Activated CD4-positive, CD25-positive, alpha-beta regulatory T cell treated with anti-CD3 and anti-CD28 coated beads, Interleukin-2, amount 50 U/mL, for 72 hours (primary cell): ENCODE measurements at places on chromosomes 2 and 18.
A peak's percentile ranks its signal among the peaks of the same experiment; 100 is the strongest.

DNA sequence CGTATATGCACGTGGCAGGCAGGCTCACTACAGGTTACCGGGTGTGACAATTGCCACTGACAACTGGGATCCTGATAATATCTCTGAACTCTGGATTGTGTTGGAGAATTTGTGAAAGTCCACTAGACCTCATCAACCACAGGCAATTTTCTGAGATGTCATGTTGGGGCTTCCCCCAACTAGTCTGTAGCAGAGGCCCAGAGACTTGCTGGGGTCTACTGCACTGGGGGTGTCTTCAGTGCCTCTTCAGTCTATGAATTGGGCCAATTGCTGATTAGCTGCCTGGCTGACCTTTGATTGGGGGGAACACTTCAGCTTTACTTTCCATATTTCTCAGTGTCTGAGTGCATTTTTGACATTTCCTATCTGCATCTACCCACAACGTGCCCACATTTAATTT, 201.5 kb downstream of the MTX2 start:
- DNase-seq, result no peak

DNA sequence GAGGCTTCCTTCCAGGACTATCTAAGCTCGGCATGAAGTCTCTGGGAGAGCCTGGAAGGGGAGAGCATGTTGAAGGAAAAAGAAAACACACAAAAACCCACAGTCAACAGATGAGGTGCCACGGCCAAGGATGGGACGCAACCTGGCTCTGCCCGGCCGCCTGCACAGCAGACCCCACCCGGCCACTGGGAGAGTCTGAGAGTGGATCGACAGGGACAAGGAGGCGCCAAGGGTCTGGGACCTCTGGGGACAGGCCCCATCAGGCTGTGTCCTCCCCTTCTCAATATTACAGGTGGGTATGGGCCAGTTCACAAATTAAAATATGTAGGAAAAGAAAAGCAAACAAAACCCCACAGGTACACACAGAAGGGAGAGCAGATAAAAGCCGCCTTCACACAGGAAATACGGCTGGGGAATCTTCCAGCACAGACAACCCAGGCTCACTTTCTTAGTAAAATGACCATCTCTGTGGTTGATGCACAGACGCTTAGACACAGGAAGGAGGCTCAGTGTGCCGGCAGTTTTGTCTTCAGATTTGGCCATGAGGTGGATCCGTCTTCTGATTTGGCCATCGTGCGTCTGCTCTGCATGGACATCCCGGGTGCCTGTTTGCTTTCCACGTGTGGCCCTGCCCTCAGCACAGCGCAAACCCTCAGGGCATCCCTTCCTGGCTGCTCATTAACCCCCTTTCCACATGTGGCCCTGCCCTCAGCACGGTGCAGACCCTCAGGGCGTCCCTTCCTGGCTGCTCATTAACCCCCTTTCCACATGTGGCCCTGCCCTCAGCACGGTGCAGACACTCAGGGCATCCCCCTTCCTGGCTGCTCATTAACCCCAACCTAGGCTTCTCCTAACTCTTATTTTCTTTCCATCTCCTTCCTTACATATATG, 138.4 kb downstream of the EIPR1 start:
- DNase-seq, result no peak

GRCh38 chr2:147538088-147538487, 306.7 kb upstream of the ACVR2A start:
- DNase-seq, result no peak

DNA sequence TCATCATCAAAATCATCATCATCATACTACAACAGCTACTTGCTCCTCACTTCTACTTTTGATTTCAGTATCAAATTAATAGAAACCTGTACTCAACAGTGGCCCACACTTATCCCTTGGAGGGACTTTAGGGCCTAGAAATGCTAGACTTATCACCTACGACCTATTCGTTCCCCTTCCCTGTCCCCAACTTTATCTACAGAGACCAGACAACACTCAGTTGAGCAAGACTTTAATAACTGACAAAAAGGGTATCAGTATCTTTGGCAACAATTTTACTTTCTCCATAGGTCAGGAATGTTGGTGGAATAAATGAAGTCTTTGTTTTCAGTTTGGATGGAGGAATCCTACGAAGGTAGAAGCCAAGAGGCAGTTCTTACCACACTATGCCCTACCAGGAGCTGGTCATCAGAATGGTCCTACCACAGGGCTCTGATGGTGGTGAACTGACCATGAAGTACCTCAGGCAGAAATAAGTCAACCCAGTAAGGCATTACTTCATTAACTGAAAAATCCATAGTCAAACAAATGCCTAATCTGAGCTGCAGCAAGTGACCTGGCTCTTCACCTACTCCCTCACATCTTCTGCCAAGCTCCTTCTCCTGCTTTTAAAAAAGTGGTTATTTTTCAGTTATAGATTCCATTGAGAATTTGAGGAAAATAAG, 26.6 kb downstream of the MBD2 start:
- DNase-seq, result no peak

DNA sequence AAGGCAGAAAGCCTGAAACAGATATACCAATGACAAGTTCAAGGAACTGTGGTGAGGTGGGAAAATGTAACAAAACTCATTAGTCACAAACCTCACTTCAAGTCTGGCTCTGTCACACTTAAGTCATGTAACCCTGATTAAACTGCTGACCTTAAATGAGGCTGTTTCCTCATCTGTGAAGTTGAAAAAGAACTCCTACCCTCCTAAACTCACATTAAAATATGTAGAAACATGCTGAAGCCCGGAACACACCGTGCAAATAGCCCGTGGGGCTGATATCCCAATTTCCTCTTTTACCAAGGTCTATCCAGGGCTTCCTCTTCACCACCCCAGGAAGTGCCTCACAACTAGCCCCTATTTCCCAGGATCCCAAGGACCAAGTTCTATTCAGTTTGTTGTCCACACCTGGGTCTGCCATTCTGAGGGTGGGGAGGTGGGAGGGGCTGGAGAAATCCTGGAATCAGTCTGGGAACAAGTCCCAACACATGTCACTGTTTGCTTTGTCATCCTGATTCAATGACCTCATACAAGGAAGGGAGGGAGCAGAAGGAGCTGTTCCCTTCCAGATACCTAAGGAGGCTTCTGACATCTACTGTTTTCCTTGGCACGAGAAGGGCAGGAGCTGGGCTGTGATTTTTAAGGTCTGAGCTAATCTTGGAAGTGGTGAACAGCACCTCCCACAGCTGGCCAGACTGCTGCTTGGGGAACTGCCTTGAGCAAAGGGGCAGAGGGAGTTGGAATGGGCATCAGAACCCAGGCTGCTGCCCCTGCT, 42.3 kb downstream of the SLC4A1AP start:
- DNase-seq, result no peak

GRCh38 chr2:205563646-205564045, 118.7 kb upstream of the NRP2 start:
- DNase-seq, result peak; percentile 35

DNA sequence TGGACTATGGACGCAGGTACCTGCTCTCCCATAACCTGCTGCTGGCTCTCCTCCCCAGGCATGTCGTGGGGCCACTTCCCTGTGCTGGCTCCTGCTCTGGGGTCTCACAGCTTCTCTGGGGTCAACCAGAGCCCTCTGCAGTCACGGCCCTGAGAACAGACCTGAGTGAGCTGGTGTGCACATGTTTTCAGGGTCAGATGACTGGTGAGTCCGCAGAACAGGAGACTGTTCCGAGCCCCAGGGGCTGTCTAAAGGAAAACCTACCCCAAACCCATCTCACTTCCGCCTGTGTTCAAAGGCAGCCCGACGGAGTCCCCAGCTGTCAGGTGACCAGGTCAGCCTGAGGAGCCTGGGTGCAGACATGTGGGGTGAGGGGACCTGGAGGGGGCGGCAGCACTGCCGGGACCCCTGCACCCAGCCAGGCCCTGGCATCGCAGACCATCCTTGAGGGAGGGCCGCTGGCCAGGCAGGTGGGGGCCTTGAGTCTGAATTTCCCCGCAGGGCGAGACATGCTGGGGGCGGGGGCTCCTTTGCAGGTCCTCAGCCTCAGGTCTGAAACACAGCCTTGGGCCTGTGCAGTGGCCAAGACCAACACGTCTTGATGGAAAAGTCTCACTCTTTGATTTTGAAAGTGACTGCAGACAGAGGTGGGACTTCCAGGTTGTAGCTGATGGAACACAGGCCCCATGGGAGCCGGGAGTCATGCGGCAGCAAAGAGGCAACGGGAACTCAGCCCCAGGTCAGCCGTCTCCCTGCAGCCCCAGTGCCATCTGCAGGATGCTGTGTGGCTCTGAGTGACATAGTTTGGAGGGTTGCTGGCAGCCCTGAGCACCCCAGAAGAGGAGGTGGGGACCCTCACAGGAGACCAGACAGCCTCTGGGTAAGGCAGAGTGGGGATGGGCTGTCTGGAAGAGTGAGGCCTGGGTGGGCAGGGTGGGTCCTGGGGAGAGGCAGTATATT, 65.3 kb downstream of the TWIST2 start:
- DNase-seq, result no peak

DNA sequence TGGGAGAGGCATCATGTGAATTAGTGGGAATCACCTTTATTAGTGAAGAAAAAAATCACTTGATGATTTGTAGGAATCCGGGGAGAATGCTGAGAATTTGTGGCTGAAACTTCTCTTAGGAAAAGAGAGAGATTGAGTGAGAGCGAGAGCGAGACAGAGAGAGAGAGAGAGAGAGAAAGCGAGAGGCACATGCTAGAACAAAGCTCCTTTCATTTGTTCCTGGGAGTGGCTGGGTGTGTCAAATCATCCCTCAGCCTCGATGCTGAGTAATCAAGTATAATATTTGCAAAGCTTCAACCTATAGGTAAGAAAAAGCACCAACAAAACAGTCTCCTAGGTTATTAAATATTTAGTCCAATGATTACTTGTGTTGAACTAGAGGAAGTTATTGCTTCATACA, 4.4 kb upstream of the SERPINB5 start:
- no peak for DNase-seq

GRCh38 chr2:7599462-7600258, 682.4 kb downstream of the RNF144A start:
- DNase-seq, result no peak

- no peak for DNase-seq
Measured at GRCh38 chr2:30978854-30979253, 159.4 kb downstream of the GALNT14 start.

GRCh38 chr18:26634631-26635030, 86.3 kb upstream of the KCTD1 start:
- no peak for DNase-seq

DNA sequence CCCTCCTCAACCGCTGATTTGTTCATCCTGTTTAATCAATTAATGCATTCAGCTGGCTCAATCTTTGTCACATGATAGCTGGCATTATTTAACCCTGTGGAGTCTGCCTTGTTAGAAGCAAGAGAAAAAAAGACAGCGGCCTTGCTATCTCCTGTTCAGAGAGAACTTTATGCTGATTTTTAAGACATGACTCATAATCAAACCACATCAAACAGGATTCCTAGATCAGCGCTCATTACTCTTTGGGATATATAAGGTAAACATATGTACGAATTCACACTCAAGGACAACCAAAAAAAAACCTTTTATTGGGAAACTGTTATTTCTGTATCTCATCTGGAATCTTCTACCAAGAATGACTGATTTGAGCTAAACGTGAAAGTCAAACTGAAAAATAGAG, 195.1 kb downstream of the C1D start:
- no peak for DNase-seq

- no peak for DNase-seq
Measured at GRCh38 chr2:27251766-27252165, 11.1 kb downstream of the SLC30A3 start.

- DNase-seq, result no peak
Measured at GRCh38 chr2:10566018-10566417, 117.9 kb upstream of the ODC1 start.

GRCh38 chr2:8615252-8615575, 66.6 kb upstream of the ID2 start:
- no peak for DNase-seq

DNA sequence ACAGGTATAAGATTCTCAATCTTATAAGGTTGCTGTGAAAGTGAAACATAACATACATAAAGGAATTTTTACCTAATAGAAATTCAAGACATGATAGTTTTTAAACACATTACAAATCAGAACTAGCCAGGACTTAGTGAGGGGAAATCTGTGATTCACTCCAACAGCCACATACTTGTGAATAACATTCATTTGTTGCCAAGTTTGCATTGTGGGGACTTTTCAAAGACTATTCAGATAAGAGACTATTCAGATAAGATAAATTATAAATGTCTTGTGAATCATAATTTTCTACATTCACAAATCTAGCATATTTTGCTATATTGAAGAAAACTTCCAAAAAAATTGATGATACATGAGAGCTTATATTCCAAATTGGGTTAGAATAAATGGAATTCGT, 345.3 kb upstream of the CDH20 start:
- DNase-seq, result no peak

- no peak for DNase-seq
Measured at GRCh38 chr2:48098539-48098938, 192.2 kb upstream of the FBXO11 start.

GRCh38 chr2:121210691-121211090, 74.3 kb downstream of the TFCP2L1 start:
- no peak for DNase-seq

GRCh38 chr18:74291472-74291770, 342 bp downstream of the CYB5A start:
- no peak for DNase-seq

DNA sequence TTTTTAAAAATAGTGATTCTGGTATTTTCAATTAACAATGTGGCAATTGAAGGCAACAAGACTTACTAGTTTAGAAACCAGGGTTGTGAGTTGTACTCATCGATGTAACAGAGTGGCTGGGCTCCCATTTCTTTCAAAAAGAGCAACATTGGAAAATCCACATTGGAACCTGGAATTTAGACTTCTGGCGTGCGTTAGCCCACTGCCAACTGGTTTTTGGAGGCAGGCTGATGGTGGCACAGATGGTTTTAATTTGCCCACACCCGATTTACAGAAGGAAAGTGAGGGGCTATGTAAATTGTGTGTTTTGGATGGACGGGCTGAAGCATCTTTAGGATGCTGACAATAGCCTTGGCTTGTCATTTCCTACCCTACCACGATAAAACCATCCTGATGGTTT, 66.3 kb downstream of the TRPM8 start:
- DNase-seq, result no peak

DNA sequence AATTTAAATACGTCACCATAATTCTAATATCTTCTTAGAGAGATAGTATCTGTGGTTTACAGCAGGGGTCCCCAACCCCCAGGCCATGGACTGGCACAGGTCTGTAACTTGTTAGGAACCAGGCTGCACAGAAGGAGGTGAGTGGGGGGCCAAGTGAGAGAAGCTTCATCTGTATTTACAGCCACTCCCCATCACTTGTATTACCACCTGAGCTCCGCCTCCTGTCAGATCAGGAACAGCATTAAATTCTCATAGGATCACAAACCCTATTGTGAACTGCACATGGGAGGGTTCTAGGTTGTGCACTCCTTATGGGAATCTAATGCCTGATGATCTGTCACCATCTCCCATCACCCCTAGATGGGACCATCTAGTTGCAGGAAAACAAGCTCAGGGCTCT, 282.6 kb downstream of the ICOS start:
- DNase-seq, result no peak
